ENCODE measurements at places on chromosomes 7 and 10.
A peak's percentile ranks its signal among the peaks of the same experiment; 100 is the strongest.

DNA sequence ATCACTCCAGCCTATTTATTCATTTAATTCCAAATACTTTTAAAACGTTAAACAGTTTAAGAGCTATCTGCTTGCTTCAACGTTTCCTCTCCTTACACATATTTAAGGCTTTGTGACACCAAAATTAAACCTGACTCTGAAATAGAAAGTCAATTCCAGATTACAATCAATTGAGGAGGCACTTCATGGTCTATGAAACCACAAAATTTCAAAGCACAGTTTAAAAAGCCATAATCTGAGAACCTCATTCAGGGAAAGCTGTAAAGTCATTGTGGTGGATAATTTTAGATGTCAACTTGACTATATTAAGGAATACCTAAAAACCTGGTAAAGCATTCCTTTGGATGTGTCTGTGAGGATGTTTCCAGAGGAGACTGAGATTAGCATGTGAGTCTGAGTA, 6.2 kb downstream of the SNX13 start:
- DNase-seq = no peak

- DNase-seq = no peak
Observed at GRCh38 chr7:55441774-55442522, 76.8 kb downstream of the LANCL2 start.

DNA sequence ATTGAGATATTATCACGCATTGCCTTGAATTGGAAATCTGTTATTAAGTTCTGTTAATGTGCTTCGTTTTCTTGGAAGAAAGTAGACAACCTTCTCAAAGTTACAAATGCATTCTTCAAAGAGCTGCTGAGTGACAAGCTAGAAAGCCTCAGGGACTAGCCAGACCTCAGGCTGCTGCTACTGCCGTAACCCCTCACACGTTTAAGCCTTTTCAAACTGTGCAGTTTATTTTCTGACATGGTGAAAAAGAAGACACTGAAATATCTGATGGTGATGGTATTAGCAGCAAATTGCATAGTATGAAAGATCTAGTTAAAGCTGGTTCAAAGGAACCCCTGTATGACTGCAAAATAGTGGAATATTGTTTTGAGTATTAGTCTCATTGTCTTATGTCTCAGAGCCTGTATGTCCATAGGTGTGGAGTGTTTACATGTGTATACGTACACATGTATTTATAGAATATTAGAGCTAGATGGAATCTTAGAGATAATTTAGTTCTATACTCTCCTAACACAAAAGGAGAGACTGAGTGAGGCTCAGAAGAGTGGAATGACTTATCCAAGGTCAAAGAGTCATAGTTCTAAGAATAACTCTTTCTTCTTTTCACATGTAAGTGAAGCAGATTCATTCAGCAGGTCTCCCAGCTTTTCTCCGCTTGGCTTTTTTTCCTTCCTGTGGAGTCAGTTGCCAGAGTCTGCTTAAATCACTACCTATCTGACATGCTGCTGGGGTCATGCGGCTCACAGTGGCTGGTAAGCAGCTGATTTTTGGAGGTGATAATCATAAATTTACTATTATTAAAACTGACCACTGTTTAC, 431.9 kb downstream of the PLXDC2 start:
- DNase-seq = no peak

DNA sequence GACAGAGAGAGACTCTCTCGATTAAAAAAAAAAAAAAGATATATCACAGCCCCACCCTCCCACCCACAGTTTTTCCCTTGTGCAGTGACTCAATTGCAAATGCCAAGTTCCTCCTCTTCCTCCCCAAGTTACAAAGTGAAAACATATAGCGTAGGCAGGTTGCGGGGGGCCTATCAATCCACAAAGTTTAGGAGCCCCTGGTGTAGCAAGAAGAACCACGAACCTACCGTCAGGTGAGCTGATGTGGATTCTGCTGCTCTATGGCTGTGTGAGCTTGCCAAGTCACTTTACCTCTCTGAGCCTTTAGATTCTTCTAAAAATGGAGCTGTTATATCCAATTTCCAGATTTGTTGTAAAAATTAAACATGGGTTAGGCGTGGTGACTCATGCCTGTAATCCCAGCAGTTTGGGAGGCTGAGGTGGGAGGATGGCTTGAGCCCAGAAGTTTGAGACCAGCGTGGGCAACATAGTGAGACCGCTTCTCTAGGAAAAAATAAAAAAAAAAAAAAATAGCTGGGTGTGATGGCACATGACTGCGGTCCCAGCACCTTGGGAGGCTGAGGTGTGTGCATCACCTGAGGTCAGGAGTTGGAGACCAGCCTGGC, 8.2 kb upstream of the RHBDD2 start:
- DNase-seq = no peak

DNA sequence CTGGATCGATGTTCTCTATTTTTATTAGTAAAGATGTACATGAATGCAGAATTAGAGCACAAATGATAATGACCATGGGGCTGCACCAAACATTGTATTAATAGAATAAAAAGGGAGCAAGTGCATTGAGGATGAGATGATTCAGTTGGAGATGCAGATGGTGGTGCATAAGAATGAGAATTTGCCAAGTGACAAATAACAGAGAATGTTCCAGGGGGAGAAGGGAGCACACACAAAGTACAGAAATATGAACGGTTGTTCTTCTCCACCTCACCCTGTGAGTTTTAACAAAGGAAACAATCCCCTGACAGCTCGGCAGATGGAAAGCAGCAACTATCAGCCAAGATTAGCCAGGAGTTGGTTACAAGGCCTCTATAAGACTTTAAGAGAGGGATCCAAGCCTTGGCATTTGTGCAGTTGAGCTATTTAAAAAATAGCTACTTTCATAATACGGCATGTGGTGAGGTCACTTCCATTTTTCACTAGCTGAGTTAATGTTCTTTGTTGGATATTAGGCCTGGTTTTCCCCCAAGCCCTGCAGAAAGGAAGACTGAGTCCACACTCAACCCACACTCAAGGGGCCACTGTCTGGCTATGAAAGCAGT, 462.5 kb downstream of the TNS3 start:
- DNase-seq = no peak

GRCh38 chr7:124840435-124840834, 74.8 kb upstream of the GPR37 start:
- no peak for DNase-seq

- DNase-seq = no peak
Observed at GRCh38 chr7:13189668-13190067, 502.2 kb downstream of the ARL4A start.

GRCh38 chr10:26741368-26741767, 43.9 kb downstream of the PDSS1 start:
- DNase-seq = no peak

- DNase-seq = no peak
Observed at GRCh38 chr7:110204527-110204926, 886.4 kb upstream of the LRRN3 start.

GRCh38 chr7:132249256-132249971, 326.9 kb downstream of the PLXNA4 start:
- no peak for DNase-seq

- DNase-seq = no peak
Observed at GRCh38 chr7:157280216-157280841, 56.5 kb upstream of the DNAJB6 start.

- no peak for DNase-seq
Observed at GRCh38 chr7:150311711-150312110, 11.4 kb upstream of the LRRC61 start.

DNA sequence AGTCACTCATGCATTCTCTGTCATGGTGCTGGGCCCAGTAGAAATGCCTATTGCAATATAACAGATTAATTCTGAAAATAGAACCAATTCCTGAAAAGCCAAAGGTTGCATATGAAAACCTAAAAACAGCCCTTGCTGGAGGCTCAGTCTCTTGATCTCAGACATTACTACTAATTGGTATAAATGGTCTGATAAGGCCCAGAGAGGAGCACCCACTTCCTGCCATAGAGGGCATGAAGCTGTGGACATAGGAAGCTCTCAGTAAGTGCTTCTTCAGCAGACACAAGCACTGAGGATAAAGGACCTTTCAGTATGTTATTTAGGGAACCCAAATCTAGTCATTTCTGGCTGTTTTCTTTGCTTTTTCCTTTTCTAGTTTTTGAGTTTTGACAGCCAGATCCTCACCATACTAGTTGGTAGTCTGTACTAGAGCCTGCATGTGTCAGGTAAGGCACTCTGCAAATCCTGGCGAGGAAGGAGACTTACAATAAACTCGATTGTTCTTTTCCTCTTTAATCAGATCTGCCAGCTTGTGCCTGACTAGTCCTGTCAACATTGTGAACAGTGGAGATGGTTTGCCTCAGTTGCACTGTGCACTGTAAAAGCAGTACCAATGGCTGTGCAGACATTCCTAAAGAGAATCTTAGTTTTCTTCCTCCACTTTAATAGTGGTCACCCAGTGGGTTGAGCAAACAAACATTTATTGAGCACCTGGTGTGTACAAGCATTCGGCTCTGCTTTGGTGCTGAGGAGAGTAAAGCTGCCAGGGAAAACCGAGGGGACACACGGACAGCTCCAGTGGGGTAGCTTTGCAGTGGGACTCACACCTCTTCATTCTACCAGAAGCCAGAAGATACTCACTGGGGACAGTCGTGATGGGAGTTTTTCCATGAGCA, 140.9 kb downstream of the CHN2 start:
- DNase-seq = no peak

GRCh38 chr7:29328811-29329210, 134.2 kb downstream of the CHN2 start:
- no peak for DNase-seq

- DNase-seq = no peak
Observed at GRCh38 chr7:78953726-78954363, 499.6 kb downstream of the MAGI2 start.

GRCh38 chr7:51827631-51828030, 511.0 kb upstream of the COBL start:
- no peak for DNase-seq

- no peak for DNase-seq
Observed at GRCh38 chr7:26510231-26510957, 218.7 kb downstream of the SNX10 start.

DNA sequence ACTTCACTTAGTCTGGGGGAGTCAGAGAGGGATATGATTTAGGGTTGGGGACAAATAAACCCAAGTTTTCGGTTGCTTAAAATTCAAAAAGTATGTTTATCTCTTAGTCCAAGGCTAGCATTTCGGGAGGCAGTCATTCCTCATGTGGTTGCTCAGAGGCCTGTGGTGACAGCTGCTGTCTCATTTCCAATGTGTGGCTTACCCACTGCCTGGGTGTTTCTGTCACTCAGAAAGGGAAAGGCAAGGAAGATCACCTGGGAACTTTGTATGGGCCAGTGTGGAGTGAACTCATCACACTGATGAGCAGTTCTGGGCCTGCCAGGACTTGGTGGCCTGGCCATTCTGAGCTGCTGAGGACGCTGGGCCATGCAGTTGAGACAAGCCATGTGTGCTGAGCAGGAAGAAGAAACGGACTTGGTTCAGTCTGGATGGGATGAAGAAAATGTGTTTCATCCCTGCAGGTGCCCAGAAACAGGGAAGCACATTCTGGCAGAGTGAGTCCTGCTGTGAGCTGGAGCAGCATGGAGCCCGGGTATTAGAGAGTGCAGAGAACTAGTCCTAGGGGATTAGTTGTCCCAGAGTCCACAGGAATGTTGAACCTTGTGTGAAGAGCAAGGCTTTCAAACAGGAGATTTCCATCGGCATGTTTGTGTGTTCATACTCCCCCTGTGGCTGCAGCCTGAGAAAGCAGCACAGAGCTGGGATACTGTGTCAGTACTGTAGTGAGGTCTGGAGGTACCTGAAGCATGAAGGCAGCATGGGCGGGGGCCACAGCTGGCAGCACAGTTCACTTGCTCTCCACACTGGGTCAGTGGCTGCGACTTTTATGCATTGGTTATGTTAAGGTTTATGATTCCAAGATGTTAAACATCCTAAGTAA, 211.1 kb upstream of the IGFBP3 start:
- no peak for DNase-seq

- DNase-seq = no peak
Observed at GRCh38 chr10:3415038-3415736, 242.6 kb upstream of the PITRM1 start.

- DNase-seq = peak; percentile 17
Observed at GRCh38 chr10:114879541-114880158, 58.1 kb downstream of the FHIP2A start.

GRCh38 chr10:24428410-24428782, 219.5 kb downstream of the KIAA1217 start:
- DNase-seq = no peak

- DNase-seq = no peak
Observed at GRCh38 chr10:122132882-122133565, 138.1 kb upstream of the BTBD16 start.

DNA sequence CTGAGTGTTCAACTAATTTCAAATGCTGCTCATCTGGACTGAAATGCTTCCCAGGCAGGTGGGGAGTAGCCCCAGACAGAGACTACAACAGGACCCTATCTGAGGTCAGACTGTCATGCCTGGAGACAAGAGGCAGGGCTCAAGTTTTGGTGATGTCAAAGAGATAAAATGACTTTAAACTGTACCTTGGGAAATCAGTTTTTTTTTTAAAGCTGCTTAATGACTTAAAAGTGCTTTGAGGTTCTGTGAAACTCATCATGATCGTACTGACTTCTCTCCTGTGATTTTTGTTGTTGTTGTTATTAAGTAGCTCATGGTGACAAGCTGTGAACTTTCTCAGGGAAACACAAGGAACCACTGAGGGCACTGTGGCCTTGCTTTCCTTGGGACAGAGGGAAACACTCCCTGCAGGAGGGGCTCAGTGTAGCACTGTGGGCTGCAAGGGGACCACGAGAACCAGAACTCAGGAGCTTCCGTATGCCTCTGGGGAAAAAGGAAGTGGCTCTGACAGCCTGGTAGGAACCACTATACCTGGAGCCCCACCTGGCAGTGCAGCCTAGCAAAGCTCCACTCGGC, 9.5 kb downstream of the HIPK2 start:
- DNase-seq = no peak

GRCh38 chr10:45424668-45425404, 50.8 kb downstream of the ALOX5 start:
- DNase-seq = no peak

DNA sequence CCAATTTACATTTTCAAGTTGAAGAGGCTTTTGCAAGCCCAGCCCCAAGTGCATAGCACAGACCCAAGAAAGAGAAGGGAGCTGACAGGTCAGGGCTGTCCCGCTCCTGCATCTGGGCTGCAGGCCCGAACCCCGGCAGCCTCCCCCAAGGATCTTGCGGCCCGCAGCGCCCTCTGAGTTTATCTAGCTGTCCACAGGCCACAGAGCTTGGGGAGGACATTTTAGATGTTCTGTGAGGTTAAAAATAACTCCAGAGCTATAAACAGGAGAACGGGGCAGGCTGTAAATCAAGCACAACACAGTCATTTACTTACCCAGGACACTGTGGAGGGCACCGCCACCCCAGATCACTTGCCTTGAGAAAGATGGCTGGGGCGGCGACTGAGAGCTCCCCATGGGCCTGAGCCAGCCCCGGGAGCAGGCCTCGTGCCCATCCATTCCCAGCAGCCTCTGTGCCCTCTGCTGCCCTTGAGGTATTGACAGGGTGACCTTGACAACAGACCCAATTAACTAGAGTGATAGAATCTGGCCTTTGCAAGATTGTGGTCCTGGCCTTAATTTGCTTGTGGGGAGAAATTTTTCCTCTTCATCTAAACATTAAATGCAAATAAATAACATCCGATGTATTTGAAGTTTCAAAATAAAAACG, 563.0 kb downstream of the TCERG1L start:
- no peak for DNase-seq

Measured in GM18507 (cell line).